Activated T-cell treated with anti-CD3 and anti-CD28 coated beads, Interleukin-2, amount 50 U/mL, for 4 hours (primary cell): ENCODE measurements at places on chromosomes 12 and 14. TPM values are rescaled to one million over a fixed set of nuclear protein-coding genes. Genes with fewer than 3 reads are reported as not detected.

GRCh38 chr14:92783813-92784431 is 10.2 kb upstream of the GOLGA5 start:
- DNase-seq = no peak

- DNase-seq = peak; percentile 75
Measured at GRCh38 chr12:57124261-57124877, 3.9 kb upstream of the LRP1 start.

DNA sequence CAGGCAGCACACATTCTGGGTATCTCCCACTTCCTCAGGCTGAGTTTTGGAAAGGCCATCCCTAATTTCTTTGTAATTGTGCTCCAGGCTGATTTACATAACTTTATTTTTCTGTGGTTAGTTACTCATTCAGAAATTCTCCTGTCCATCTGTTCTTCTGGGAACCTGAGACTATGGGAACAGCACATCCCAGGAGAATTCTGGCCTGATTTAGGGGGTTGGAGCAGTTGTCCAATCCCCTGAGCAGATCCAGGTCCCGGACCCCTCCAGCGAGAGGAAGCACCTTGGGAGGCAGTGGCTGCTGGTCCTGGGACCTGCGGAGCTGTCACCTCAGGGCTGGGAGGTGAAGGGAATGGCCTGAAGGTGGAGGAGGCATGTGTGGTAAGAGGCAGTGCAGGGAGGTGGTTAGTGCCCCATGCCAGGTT is 40.4 kb downstream of the TSPAN9 start:
- DNase-seq = no peak

- peak; percentile 10 for DNase-seq
Measured at GRCh38 chr12:66688846-66689439, 10.1 kb upstream of the GRIP1 start.

DNA sequence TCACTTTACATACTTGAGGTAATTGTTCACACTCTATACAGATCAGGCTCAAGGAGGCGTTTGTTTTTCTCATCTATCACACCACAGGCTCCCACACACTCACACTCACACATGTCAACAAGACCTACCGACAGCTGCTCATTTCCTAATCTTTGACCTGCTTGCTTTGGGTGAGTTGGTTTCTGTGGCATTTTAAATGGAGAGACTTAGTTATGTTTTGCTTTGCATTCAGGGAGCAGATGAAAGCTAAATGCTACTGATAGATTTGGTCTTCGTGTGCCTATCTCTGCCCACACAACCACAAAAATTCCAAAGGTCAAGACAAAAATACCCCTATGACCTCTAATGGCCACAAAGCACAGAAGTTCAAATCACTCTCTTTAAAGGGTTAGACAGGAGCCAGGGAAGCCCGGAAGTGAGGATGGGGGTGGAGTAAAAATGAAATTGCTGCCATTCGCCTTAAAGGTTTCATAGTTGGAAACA is 203.5 kb upstream of the G2E3 start:
- DNase-seq = no peak

GRCh38 chr14:101032433-101032832 is 128.9 kb upstream of the RTL1 start:
- DNase-seq = no peak

DNA sequence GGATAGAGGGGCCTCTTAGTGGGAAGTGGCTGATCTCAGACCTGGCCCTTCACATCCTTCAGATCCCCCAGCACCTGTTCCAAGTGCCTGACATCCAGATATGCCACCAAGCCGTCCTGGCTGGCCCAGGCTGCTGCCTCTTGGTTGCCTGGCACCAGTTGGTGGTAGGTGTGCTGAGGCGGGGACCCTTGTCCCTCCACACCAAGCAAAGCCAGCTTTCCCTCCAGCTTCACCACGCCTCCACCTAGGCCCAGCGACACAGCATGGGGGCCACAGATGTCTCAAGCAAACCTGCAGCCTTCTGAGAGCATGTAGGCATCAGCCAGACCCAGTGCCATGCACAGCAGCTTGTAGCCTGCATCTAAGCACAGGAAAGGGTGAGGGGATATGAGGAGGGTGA is 3.5 kb upstream of the CD63 start:
- DNase-seq = no peak

GRCh38 chr12:108696111-108696995 is 35.0 kb downstream of the CORO1C start:
- no peak for DNase-seq

DNA sequence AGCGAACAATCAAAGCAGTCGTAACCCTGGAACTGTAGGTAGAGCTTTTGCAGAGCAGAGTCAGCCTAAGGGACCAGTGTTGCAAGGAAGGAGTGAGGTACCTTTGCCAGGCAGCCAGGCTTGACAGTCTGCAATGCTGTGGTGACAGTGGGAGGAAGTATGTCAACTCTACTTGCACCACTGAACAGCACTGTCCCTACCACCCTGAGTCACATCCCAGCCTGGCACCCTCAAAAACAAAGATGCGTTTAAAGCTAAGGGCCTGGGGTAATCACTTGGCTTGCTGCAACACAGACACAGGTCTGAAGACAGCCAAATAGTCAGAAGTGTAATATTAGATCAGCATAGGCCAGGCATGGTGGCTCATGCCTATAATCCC is 141.9 kb downstream of the DPF3 start:
- no peak for DNase-seq

DNA sequence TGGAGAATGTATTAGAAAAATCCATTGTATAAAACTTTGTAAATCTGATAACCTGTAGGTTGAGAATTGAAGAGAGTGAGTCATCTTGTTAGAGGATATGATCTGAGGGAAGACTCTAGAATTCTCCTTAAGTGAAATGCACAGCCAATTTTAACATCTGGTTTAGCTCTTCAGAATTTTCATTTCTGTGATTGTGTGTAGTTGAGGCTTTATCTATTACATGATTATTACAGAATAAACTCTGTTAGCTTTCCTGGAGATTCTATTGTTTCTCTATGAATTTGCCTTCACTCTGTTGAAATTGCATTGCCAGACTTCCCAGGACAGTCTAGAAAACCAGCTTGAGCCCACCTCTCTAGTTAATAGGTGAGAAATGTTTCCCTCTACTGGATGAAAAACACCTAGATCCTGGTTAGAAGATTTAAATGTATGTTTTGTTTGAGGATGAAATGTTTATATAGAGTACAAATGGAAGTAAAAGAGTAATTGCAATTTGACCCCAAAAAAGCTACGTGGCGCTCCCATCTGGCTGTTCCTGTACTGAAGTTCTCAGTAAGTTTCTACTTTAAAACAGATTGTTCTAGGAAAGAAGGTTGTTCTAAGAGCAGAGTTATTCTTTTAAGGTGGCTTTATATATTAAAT is 2.9 kb downstream of the NUDT4 start:
- DNase-seq = no peak

The PDZRN4 gene
- not detected for total RNA-seq

The NPFF gene
- total RNA-seq = not detected

GRCh38 chr14:79680087-79680486 is 531.2 kb downstream of the DIO2 start:
- no peak for DNase-seq

DNA sequence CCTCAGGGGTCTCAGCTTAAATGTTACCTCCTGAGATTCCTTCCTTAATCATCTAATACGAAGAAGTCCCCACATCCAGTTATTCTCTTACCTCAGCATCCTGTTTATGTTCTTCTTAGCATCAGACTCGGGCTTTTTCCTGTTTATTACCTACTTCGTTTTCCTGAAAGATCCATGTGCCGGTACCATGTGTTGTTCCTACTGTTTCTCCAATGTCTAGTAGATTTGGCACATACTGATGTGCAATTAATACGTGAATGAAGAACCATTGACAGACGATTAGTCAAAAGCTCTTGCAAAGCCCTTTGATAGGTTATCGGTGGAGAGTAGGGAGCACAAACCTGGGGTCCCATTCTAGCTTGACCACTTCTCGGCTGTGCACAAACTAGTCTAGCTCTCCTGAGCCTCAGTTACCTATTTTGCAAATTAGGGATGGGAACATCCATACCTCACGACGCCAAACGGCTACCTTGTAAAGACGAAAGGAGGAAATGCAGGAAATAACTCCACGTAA is 735 bp upstream of the MAPKAPK5 start:
- DNase-seq = no peak

- DNase-seq = no peak
Measured at GRCh38 chr14:92456215-92457015, 57.2 kb upstream of the RIN3 start.

DNA sequence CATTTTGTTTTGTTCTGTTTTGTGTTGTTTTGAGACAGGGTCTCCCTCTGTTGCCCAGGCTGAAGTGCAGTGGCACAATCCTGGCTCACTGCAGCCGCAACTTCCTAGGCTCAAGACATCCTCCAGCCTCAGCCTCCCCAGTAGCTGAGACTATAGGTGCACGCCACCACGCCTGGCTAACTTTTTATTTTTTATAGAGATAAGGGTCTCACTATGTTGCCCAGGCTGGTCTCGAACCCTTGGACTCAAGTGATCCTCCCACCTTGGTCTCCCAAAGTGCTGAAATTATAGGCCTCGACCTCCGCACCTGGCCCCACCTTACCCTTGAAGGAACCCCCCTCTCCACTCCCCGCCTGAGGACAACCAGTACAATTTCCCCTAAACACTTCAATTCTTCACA is 7.5 kb upstream of the IFT81 start:
- no peak for DNase-seq

The SLC4A8 gene
- total RNA-seq = 0.82 TPM

DNA sequence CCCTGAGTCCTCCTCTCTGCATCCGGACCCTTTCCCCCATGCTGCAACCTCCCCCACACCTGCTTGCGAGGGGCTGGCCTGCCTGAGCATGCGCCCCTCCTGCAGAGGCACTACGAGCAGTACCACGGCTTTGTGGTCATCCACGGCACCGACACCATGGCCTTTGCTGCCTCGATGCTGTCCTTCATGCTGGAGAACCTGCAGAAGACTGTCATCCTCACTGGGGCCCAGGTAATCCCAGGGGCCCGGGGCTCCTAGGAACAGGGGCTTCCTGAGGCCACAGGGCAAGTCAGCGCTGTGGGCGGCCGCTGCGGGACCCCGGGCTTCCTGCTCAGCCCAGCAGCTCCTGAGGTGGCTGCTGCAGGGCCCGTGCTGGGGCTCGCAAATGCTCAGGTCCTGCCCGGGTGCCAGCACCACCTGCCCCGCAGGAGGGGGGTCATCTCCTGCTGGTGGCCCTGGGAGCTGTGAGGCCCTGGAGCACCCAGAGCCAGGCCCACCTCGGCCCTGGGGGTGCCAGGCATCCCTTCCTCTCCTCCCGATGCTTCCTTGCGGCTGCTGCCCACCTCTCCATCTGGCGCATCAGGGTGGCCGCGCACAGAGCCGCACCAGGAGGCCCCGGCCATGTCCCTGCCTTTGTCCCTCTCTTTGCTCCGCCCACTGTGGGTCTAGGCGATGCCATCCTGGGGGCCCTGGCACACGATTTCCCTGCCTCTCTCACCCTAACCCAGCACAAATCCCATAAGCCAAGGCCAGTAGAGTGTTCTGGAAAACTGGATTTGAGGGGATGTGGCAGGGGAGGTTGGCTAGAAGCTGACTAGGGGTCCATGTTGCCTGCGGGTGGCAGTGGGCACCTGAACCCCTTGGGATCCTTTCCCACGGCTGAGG is 10.2 kb downstream of the ASPG start:
- DNase-seq = no peak

The KCNA5 gene
- not detected for total RNA-seq

DNA sequence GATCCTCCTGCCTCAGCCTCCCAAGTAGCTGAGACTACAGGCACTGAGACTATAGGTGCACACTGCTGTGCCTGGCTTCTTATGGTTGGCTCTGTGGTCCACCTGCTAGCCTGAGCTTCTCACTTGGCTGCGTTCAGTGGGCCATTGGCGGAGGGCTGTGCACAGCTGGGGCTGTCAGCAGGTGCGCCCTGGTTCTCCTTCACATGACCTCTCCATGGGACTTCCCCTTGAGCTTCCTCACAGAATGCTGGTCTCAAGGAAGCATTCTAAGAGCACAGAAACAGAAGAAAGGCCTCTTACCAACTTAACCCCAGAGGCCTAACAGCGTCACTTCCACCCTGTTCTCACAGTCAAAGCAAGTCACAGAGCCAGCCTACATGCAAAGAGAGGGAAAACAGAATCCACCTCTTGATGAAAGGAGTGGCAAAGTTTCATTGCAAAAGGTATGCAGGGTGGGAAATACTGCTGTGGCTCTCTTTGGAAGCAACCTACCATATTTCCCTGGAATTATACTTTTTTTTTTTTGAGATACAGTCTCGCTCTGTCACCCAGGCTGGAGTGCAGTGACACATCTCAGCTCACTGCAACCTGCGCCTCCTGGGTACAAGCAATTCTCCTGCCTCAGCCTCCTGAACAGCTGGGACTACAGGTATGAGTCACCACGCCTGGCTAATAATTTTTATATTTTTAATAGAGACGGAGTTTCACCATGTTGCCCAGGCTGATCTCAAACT is 9.3 kb downstream of the RILPL2 start:
- no peak for DNase-seq

DNA sequence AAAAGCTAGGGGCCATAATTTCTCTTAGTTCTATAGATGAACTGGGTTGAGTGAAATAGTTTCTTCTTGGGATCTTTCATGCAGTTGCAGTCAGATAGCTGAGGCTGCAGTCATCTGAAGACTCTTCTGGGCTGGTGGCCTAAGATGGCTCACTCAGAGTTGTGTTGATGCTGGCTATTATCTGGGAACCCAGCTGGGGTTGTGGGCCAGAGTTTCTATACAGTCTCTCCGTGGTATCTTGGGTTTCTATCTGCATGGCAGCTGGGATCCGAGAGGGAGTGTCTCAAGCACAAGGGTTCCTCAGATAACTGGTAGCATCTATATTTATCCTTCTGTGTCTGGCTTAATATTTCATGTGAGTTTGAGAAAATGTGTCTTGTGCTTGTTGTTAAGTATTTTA is 21.1 kb downstream of the AVPR1A start:
- DNase-seq = no peak

DNA sequence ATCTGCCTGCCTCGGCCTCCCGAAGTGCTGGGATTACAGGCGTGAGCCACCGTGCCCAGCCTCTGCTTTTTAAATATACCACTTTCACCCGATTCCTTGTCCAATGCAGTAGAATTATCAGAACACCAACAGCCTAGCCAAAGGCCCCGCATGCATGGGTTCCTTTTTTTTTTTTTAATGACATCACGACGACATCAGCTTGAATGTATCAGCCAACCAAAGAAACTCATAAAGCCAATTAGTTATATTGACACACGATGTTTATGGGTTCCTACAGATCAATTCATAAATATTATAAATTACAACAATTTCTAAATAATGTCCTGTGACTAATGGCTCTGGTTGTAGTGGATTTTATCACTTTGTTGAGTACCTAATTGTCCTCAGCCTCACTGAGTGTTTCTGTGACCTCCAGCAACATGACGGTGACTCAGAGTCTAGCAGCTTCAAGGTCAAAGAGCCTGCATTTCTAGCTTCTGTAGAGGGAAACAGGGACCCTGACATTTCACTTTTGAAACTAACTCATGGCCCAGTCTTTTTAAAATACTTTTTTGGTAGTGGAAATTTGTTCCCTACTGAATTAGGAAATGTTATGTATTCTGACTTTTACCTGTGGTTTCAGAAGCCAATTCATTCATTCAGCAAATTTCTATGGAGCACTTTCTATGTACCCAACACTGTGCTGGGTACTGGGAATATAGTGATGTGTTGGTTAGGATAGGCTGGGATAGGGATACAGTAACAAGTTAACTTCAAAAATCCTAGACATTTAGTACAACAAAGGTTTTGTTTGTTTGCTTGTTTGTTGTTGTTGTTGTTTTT is 144.1 kb downstream of the SUDS3 start:
- no peak for DNase-seq

The CSRP2 gene
- 0.73 TPM for total RNA-seq
